ENCODE measurements at places on chromosomes 1 and 21.

DNA sequence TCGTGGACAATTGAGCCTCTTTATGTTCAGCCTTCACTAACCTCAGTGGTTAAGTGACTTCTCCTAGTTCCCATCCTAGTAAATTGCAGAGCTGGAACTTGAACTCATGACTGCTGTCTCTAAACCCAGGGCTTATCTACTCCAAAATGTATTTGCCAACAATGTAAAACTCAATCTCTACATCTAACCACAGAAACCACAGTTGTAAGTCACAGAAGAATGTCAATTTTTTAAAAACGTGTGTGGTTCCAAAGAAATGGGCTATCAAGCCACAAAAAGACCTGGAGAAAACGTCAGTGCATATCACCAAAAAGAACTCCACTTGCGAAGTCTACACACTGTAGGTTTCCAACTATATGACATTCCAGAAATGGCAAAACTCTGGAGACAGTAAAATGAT lies 172.6 kb upstream of the HMCN1 start:
- no peak for DNase-seq

DNA sequence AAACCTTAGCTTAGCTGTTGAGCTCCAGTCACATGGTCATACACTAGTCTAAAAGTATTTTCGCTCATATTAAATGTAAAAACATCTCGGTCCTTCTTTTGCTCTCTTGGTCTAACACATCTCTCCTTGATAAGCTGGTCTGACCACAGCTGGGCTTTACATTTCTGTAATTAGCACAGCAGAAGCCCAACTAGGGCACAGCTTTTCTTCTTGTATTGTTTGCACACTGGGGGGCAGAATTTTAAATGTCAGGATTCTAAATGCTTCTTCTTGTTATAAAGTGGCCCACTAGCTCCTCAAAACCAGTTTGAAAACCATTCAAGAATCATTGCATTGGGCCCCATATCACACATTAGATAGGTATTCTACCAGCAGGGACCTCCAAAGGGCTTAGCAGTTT lies 289.1 kb upstream of the PKN2 start:
- DNase-seq = no peak

DNA sequence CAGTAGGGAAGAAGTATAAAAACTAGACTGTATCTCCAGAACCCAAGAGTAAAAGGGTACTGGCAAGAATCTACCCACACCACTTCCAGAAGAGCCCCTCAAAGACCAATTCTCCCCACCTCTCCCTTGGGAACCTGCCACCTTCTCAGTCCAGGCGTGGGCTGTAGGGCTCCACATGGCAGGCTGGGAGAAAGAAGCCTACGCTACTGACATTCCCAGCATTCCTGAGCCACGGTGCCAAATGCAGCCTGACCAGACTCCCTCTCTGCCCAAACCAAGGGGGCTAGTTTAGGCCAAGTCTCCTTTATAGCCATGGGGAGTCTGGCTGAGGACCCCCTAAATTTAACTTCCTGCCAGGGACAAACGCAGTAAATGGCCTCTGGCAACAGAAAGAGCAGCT lies 2.0 kb downstream of the UBE2Q1 start:
- no peak for DNase-seq

DNA sequence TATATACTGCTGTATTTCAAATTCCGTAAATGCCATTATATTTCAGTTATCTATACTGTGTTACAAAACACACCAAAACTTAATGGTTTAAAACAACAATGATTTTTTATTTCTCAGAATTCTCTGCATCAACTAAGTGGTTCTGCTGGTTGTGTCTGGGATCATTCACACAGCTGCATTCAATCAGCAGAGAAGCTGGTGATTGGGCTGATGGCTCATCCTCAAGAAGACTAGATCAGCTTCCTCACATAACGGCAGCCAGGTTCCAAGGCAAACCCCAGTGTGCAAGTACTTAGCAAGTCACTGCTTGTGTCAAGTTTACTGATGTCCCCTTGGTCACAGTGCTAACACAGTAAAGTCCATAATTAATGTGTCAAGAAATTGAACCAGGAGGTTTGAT lies 86.3 kb upstream of the VANGL1 start:
- DNase-seq = no peak
